ENCODE measurements at places on chromosomes 1 and 21.
A peak's percentile ranks its signal among the peaks of the same experiment; 100 is the strongest.

- DNase-seq: no peak
Observed at GRCh38 chr1:162373541-162374260, 3.0 kb downstream of the SPATA46 start.

GRCh38 chr1:2978691-2979190, 42.5 kb upstream of the ACTRT2 start:
- DNase-seq: no peak

GRCh38 chr21:41726970-41727783, 39.7 kb downstream of the RIPK4 start:
- no peak for DNase-seq

GRCh38 chr21:31926498-31926897, 53.7 kb downstream of the HUNK start:
- no peak for DNase-seq

GRCh38 chr1:220274251-220274855, 2.1 kb upstream of the RAB3GAP2 start:
- no peak for DNase-seq

GRCh38 chr1:107551456-107551855, 410.6 kb downstream of the NTNG1 start:
- peak; percentile 17 for DNase-seq
